ENCODE measurements at places on chromosomes 5 and 9.
A peak's percentile ranks its signal among the peaks of the same experiment; 100 is the strongest.

GRCh38 chr5:159034083-159034824, 65.5 kb downstream of the EBF1 start:
- DNase-seq: peak; percentile 64

GRCh38 chr5:141781910-141782309, 96.3 kb downstream of the PCDH1 start:
- DNase-seq: no peak

- peak; percentile 65 for DNase-seq
Observed at GRCh38 chr9:120965344-120966012, 38.9 kb upstream of the TRAF1 start.

DNA sequence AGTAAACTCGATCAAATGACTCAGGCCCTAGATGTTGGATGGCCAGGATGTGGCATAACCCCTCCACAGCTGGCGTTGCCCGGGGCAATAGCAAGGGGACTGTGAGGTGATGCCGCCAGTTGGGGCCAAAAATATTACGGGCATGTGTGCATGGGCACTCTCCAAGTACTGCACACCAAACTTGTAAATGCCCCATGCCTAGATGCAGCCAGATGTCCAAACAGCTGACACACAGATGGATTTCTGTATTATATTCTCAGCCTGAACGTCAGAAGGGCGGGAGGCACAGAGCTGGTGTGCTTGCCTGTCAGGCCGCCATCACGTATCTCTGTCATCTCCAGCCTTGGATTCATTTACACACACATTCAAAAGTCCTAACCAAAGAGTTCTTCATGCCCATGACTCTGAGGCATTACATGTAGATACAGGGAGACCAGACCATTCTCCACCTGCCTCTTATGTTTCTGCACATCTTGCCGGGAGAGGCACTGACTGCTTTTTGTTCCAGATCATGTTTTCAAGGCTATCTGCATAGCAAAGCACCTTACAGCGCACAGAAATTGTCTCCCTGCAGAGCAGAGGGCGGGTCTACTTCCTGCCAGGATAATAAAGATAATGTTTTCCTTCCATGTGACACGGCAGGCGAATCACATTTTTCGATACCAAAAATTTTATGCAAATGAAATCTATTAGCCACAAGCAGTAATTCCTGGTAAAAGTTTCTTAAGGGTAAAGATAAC, 200.9 kb upstream of the ADAMTS16 start:
- DNase-seq: no peak

GRCh38 chr5:142491270-142491669, 166.4 kb upstream of the SPRY4 start:
- DNase-seq: no peak

- no peak for DNase-seq
Observed at GRCh38 chr5:108543486-108543885, 161.6 kb upstream of the FBXL17 start.

- peak; percentile 56 for DNase-seq
Observed at GRCh38 chr9:83199240-83199639, 136.3 kb upstream of the RASEF start.

DNA sequence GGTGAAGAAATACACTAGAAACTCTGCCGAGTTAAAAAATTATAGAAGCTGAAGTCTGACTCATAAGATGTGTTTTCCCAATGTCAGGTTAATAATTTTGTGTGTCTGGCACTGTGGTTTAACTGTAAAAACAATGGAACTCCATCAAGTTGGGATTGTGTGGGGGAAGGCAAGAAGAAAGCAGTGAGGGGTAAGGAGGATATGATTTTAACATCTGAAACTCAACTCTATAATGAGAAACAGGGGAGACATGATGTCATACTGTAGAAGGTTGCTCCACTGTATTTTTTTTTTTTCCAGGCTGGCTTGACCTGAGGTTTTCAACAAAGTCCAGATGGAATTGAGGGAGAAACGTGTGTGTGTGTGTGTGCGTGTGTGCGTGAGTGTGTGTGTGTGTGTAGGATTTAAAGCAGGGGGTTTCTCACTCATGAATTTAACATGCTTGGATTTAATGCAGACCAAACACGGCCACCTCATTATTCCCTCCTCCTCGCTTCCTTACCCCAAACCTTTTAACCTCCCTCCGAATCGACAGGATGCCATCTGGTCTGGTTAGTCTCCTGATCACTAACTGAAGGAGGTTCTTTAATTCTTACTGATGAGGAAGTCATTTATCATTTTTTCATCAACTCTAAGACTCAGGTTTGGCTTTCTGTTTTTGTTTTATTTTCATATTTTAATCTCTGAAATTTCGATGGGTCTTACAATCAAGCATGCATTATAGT, 140.2 kb upstream of the LPAR1 start:
- DNase-seq: no peak

DNA sequence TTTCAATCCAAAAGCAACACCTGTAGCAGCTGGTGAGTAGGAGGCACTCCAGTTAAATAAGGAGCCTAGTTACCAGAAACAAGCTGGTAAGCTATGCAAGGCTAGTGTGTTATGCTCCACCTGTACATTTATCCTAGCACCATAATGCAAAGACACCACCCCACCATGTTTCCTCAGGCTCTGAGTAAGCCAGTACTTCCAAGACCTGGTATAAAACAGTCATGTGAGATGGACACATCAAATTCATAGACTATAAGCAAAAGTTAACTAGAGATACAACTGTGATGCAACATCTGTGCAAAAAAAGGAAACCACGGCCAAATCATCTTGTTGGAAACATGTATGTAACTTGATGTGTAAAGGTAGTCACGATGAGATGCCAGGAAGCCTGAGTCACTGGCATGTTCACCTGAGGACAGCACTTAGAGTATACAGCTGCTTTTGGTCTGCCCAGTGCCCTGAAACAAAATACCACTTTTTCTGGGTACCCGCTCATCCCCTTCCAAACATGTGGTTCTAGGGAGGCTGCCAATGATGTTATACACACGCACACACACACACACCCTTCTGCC, 66.1 kb downstream of the CDK5RAP2 start:
- DNase-seq: no peak

- DNase-seq: no peak
Observed at GRCh38 chr9:27365707-27366376, 68.9 kb upstream of the EQTN start.

- peak; percentile 43 for DNase-seq
Observed at GRCh38 chr9:136403538-136403914, 3.6 kb upstream of the SNAPC4 start.

- DNase-seq: no peak
Observed at GRCh38 chr9:92176068-92176799, 61.0 kb upstream of the SPTLC1 start.

DNA sequence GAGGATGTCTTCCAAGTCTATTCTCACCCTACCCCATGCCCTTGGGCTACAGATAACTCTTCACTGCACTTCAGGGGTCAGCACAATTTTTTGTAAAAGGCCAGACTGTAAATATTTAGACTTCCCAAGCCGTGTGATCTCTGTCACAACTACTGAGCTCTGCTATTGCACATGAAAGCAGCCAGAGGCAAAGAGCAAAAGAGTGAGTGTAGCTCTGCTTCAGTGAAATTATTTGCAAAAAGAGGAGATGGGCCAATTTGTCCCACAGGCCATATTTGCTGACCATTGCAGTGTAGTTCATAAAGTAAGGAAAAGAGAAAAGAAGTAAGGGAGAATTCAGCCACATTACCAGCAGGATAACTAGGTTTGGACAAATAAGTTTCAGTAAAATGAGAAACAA, 7.0 kb upstream of the MOCS2 start:
- no peak for DNase-seq

DNA sequence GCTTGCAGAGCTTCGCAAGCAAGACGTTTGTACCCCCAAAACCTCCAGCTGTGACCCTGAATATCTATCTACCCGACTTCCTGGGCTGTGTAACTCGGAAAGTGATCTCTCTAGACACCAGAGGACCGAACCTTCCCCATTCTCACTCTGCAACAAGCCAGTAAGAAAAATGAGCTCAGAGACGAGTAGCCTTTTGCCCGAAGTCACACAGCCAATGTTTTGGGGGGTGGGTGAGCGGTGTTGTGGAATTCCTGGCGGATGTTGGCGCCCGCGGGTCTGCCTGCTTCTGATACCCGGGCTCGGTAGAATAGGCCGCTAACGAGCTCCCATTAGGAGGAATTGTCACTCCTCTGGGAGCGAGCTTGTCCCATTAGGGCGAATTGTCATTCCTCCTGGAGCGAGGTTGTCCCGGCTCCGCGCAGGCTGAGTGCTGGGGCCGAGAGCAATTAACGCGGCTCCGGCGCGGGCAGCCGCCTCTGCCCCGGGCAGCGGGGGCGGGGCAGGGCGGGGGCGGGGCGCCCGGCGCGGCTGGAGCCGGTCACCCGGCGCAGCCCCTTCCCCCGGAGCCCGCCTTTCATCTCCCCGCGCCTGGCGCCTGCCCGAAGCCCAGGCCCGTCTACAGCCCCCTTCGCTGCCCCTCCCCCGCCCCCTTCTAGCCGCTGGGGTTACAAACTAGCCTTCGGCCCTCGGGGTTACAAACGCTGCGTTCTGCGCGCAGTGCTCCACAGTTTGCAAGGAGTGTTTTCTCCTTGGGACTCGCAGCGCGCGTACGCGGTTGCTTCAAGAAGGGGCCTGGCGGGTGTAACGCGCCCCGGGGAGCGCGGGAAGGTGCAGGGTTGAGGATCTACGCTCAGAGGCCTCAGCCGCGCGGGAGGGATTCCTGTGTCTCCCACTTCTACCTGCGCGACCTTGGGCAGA, 3.5 kb upstream of the MSX2 start:
- DNase-seq: no peak

DNA sequence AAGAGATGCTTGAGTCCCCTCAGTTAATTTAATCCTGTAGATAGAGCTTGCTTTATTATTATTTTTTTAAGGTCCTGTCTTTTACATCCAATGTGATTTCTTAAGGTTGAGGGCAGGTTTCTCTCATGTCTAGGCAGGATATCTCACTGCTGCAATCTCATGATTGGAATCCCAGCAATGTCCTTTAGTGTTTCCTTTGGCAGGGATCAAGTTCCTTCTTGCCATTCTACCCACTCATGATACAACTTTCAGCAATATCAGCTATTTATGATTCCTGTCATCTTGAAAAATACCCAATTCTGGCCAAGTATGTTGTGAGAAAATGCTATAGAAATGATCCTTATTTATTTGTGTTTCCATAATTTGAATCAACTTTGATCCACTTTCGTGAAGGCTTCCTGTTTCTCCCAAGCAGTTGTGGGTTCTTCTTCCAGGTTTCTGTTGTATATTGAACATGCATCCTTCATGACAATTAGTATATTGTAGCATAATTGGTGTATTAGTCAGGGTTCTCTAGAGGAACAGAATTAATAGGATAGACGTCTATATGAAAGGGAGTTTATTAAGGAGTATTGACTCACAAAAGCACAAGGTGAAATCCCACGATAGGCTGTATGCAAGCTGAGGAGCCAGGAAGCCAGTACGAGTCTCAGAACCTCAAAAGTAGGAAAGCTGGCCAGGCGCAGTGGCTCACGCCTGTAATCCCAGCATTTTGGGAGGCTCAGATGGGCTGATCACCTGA, 18.4 kb upstream of the VPS13A start:
- DNase-seq: no peak

GRCh38 chr5:151449839-151450238, 2.4 kb downstream of the SLC36A1 start:
- DNase-seq: no peak

- peak; percentile 53 for DNase-seq
Observed at GRCh38 chr5:150640311-150641005, at the start of gene SYNPO. SYNPO (plus strand) TSS chr5:150640660; CDS start chr5:150648276, 7,616 bp downstream.

GRCh38 chr5:1332461-1333001, 12.4 kb downstream of the CLPTM1L start:
- no peak for DNase-seq

- DNase-seq: no peak
Observed at GRCh38 chr5:128199104-128199503, 115.5 kb downstream of the SLC12A2 start.

DNA sequence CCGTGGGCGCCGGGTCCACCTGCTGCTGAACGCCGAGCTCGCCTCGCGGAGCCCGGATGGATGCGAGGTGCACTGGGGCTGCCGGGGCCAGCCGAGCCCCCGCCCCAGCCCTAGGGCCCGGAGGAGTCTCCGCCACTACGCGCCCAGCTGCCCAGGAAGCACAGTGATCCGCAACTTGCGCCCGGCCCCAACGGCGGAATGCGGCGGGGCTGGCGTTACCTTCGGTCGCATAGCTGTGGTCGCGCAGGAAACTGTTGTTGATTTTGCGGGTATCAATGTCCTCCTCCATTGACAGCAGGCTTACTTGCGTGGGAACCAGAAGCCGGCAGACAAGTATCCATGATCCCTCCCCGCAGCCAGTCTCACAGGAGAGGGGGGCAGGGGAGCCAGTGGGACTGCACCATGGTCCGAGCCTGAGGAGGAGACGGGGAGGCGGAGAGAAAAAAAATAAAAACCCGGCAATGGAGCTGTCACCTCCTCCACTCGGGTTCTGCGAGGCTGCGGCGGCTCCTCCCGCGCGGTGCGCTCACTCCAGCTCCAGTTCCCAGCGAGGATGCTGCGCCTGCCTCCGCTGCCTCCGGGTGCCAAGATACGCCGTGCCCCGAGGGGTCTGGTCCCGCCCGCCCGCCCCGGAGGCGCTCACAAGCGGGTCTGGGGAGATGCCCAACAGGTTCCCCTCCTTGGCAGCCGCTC, 628 bp downstream of the PPP2R2B start:
- no peak for DNase-seq

DNA sequence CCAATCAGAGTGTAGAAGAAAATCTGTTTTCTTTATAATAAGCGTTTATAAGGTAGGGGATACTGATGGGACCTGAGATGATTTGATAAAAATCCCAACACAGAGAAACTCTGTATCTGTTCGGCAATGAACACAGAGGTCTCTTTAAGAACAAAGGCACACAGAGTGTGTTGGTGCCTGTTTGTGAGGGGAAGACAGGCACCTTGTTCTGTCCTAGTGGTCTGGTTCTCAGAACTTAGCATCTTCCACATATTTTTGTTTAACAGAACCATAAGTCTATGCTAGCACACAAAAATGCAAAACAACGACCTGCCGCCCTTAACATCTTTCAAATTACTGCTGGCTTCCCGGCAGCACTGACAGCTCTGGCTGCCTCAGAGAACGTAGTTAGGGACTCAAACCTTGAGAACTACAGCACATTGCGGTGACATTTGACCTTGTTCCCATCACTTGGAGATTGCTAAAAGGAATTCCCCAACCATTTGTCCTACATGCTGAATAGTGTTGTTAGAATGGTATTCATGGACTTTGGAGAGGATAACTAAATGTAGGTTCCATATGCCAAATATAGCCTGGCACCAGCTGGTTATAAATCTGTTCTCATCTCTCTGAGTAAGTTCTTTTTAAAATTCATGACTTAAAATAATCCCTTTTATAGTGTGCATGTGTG, 871.7 kb upstream of the TYRP1 start:
- peak; percentile 3 for DNase-seq

DNA sequence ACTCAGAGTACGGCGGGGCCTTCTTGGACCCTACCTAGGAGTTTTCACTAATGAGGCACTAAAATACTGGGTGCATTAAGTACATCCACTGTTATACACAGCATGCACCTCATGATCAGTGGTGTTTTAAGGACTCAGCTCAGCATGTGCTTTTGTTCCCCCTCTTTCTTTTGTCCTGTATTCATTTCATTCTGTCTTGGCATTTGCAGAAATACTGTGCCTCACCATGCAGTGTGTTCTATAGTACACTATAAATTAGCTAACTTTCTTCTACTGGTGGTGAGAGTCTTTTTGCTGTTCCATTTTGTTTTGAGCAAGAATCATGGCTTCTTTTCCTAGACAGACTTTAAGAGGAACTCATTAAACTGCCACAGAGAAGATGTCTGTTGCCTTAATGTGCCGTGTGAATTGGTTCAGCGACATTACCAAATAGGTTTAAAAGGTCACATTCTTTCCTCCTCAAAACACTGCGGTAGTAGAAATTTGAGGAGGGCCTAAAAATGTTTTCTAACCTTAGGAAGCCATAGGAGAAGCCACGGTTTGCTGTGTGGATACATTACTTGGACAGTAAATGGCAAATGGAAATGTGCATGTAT, 276.6 kb downstream of the MAST4 start:
- DNase-seq: no peak

- no peak for DNase-seq
Observed at GRCh38 chr9:89465001-89465451, 32.9 kb downstream of the SEMA4D start.
